H9 (cell line): ENCODE measurements at places on chromosomes 6 and 20. TPM values are rescaled to one million over a fixed set of nuclear protein-coding genes. Genes with fewer than 3 reads are reported as not detected.

CLIC5 gene
- 0.15 and 0.20 TPM in 2 replicates for total RNA-seq

MOXD1 gene
- 2.3 and 2.5 TPM in 2 replicates for total RNA-seq

VGLL2 gene
- total RNA-seq: 0.13 TPM in 1 of 2 replicates, not detected in the other

SYNJ2 gene
- 24.5 and 25.4 TPM in 2 replicates for total RNA-seq

DNA sequence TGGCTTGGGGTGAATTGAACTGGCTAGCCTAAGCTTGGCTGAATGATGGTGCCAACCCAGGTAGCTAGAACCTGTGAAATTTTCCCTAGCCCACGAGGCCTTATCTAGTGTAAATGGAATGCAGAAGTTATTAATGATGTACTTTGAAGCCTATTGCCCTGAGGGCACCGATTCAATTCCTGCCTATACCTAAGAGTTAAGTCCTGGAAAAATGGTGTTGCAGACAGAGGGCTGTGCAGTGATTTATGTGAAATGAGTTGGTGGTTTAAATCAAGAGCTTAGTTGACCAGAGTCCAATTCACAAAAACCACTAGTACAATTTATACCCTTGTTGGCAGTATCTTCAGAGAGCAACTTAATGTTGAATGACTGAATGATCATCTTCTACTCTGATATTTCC is 373.8 kb upstream of the JAG1 start:
- no peak for DNase-seq

- DNase-seq: no peak
Observed at GRCh38 chr6:37317312-37318038, 36.3 kb upstream of the RNF8 start.

GRCh38 chr6:52176550-52176949 is 9.6 kb upstream of the IL17A start:
- no peak for DNase-seq

GRCh38 chr6:137426007-137426689 is 68.0 kb downstream of the OLIG3 start:
- no peak for DNase-seq

- DNase-seq: no peak
Observed at GRCh38 chr6:143647191-143647590, 30.6 kb upstream of the PHACTR2 start.

- no peak for DNase-seq
Observed at GRCh38 chr20:24648481-24648880, 179.1 kb downstream of the SYNDIG1 start.

- DNase-seq: no peak
Observed at GRCh38 chr20:45449528-45449927, 20.0 kb upstream of the WFDC2 start.

GRCh38 chr6:54107470-54108090 is 3.7 kb upstream of the MLIP start:
- DNase-seq: no peak

- peak; percentile 49 for DNase-seq
Observed at GRCh38 chr6:104625536-104625935, 234.2 kb downstream of the HACE1 start.

DNA sequence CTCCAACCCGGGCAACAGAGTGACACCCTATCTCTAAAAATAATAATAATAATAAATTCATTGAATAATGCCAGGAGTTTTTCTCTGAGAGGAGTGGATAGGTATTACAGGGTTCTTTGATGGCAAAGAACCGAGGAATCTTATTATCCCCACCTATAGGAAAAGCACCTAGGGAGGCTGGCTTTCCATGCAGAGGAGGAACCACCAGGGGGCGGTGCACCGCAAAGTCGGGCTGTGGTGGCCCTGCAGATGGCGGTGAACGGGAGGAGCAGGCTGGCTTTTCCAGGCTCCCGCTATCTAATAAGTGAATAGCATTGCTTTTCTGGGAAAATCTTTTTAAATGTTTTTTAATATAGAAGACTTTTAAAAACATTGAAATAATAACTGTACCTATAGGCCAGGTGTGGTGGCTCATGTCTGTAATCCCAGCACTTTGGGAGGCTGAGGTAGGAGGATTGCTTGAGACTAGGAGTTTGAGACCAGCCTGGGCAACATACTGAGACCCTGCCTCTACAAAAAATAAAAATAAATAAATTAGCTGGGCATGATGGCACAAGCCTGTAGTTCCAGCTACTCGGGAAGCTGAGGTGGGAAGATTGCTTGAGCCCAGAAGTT is 864.2 kb downstream of the KIF16B start:
- peak; percentile 82 for DNase-seq

DNA sequence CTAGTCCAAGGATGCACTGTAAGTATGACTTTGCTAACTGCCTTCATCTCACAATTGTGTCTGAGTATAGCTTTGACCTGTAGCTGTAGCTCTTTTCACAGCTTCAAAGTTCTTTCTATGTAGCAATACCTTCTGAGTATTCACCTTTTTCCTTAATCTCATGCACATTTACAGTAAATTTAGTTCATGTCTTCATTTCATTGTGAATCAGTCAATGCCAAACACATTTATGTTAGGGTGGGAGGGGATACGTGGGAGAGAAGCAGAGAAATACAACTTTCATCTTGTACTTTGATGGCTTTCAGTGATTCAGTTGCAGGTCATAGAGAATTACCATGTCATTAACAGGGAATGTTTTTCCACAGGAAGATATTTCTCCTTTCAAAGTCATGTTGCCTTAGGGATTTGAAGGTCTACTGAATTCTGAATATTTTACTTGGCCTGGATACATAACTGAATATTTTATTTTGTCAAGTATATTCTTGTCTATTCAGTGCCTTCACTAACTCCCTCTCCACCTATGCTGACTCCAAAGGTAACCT is 119.2 kb downstream of the TINAG start:
- no peak for DNase-seq
